ENCODE measurements at places on chromosomes 2 and 18.

- no peak for DNase-seq
Measured at GRCh38 chr18:73462092-73462491, 594.3 kb upstream of the NETO1 start.

DNA sequence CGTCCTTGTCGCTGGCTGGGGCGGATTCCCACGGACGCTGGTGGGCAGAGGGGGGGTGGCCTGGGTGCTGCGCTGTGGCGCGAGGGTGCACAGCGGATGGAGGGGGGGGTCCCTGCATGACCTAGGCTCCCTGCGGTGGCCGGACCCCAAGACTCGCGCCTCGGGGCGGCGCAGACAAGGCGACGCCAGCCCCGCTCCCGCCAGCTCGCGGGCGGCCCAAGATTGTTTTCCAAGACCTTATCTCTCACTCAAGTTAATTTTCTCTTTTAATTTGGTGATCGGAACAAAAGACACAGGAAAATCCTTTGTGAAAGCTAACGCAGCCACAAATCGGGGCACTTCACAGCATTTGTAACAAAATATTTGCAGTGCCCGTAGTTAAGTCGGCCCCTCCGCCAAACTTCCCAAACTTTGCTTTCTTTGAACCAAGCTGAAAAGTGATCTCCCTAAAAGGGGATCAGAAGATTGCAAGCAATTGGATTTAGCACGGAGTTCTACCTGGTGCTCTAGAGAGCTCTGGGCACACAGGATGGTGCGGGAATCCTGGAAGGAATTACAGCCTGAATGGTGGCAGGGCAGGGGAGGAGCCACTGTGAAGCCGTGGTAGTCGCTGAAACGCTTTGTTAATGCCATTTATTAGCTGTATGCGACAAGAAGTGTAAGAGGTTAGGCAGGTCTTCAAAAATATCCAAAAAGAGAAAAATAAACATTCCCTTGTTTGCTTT, 4.8 kb upstream of the ID2 start:
- DNase-seq, result no peak

DNA sequence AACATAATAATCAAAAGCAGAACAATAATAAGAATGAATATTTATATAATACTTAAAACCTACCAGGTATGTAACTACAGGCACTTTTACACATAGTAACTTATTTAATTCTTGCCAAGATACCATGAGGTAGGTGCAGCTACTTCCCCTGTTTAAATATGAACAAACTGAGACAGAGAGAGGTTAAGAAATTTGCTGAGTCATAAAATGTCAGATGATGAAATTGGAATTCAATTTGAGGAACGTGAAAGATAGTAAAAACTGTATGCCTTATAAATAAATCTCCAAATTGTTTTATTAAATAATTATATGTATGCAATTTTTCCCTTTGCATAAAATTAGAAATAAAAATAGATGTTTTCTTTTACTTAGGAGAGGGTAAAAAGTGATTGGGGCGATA, 1103.3 kb upstream of the NRXN1 start:
- DNase-seq, result no peak

DNA sequence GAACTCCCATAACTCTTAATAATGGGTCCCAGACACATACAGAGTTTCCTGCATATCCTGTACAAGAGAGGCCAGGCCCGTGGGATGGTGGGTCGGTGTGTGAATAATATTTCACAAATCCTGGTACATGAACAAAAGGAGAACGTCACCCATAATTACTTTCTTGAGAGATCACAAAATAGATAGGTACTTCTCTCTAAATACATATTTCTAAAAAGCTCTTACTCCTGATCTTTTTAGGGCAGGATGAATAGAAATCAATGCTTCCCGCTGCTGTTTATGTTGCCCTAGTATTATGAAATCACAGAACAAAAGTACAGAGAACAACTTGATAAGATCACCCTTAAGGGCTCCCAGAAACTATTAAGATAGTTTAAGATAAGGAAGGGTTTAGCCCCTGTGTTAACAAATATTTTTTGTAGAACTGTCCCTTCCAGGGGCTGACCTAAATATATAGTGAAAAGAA, 5.4 kb downstream of the IRS1 start:
- DNase-seq, result no peak

GRCh38 chr18:48777744-48778116, 173.0 kb downstream of the SMAD7 start:
- DNase-seq, result no peak

Measured in AG08395 (cell line).